ENCODE measurements at places on chromosomes 12 and 14.
A peak's percentile ranks its signal among the peaks of the same experiment; 100 is the strongest.

DNA sequence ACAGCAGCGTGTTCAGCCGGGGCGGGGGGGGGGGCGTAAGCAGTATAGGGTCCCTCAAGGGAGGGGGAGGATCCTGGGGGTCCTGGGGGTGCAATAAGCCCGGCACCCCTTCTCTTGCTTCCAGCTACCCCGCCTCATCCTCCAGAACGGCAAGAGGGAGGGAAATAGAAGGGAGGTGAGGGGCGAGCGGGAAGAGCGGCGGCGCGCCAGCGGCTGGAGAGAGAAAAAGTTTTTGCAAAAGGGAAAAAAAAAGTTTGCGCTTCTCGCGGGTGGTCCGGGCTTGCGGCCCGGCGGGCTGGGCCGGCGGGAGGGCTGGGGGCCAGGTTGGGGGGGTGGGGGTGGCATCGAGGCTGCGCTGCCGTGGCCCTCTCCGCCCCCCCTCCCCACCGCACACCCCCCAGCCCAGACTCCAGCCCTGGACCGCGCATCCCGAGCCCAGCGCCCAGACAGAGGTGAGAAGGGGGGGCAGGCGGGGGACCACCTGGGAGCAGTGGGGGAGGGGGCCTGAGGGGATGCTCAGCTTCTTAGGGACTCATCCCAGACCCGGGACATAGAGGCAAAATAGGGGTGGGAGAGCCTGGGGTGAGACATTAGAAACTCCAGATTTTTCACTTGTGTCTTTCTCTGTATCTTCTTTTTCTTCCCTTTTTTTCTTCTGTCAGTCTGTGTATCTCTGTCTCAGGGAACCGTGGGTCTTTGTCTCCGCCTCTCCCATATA is at the start of gene GLI1:
Gene GLI1, plus strand, starts transcription at position 36 of the 718 bp plus-strand sequence. CDS start 3,907 bp downstream, outside the sequence.
- DNase-seq = no peak

DNA sequence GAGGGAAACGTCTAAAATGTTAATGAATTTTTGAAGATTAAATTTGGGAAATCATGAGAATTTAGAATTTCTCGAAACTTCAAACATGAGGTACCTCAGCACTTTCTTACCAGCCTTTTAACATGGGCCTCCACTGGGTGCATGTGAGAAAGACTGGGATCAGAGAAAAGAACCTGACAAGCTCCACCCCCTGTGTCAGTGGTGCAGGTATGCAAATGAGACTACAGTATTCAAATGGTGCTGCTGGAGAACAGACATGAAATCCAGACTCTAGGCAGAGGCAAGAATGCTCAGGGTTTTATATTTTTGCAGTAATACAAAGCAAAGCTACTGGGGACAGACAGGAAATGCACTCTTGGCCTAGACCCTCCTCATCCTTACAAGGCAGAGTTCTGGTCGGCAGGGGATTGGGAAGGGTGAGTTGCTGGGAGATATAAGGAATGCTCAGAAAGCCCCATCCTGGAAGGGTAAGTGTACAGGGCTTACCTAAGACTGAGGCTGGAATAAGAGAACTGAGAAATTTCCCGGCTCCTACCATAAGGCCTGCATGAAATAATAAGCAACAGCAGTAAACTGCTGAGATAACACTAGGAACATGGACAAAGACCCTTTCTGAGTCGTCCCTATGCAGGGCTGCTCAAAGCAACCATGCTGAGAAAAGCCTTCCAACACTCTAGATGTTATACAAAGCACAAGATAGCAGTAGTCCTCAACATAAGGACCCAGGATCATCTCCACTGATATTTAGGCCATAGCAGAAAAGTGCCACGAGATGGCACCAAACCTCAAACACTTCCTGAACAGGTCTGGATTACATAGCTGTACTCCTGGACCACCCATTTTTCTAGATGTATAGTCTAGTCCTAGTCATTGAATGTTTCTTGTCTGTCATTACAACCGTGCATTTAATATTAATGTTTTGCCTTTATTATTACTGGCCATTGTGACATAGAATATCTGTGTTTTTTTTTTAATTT is 260.8 kb downstream of the RASSF9 start:
- peak; percentile 69 for DNase-seq

- no peak for DNase-seq
Measured at GRCh38 chr14:52446355-52446754, 106.0 kb downstream of the TXNDC16 start.

- no peak for DNase-seq
Measured at GRCh38 chr12:67318786-67319185, 49.6 kb downstream of the CAND1 start.

DNA sequence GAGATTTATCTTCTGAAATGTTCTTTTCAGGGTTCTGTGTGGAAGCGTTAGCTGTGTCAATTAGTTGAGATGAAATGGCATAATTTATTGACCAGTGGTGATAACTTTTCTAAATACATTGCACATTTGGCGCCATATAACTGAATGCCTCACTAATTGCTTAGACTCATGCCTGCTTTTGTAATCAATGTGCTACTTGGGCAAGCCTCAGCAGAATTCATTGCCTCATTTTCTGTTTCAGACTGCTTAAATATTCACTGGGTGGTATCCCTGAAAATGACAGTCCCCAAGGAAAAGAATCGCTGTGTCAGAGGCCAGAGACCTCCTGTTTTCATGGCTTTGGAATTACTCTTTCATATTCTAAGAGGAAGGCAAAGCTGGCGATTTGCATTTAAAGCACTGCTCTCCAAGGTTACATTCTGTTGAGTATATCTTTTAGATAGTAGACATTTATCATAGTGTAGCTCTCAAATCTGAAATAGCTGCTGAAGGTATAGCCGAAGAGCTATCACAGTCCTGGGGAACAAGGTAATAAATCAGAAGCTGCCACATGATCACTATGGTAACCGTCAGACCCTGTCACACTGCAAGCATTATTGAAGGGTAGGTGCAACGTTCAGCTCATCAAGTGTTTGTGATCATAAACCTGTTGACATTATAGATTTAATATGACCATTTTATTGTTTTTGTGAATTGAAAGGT is 297.3 kb upstream of the E2F7 start:
- no peak for DNase-seq

DNA sequence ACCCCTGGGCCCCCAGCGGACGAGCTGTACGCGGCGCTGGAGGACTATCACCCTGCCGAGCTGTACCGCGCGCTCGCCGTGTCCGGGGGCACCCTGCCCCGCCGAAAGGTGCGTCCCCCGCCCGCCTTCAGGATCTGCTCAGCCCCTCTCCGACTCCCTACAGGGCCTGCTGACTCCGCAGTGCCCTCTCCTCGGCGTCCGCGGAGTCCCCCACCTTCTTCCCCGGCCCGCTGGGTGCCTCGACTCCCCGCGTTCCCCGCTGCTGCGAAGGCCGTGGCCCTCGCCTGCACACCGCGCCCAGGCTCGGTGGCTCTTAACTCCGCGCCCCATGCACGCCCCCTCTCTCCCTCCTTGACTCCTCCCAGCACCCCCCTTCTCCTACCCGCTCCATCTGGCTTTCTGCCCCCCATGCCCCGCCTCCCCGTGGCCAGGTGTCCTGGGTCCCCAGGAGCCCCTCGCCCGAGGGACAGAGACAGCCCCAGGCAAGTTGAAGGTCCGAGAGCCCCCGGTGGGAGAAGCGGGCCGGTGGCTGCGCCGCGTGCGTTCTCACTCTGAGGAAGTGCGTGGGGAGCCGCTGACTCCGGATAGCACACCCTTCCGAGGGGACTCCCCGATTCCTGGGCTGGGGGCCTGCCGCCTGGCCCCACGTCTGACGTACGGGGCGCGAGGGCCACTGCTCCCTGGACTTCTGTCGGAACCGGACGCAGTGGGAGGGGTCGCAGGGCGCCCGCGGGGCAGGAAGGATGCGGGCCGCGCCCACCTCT is 594 bp downstream of the TAMALIN start:
- no peak for DNase-seq
